CD4-positive, CD25-positive, alpha-beta regulatory T cell (primary cell): ENCODE measurements at places on chromosomes 6 and 20.

GRCh38 chr6:5490501-5491069, 229.3 kb downstream of the FARS2 start:
- no peak for DNase-seq

- DNase-seq = no peak
These were observed 5.6 kb downstream of the SMIM29 start for GRCh38 chr6:34243131-34243771.

- no peak for DNase-seq
These were observed 1.5 kb downstream of the EPM2A start for GRCh38 chr6:145733810-145734209.

- no peak for DNase-seq
These were observed 31.7 kb downstream of the C6orf58 start for GRCh38 chr6:127608554-127609270.

GRCh38 chr6:5180636-5181035, 80.1 kb downstream of the LYRM4 start:
- DNase-seq = no peak

- DNase-seq = no peak
These were observed 15.3 kb downstream of the TRAF3IP2 start for GRCh38 chr6:111590209-111590980.

- DNase-seq = no peak
These were observed 7.2 kb upstream of the CTAGE9 start for GRCh38 chr6:131717836-131718542.

GRCh38 chr6:90323706-90324105, 27.1 kb upstream of the BACH2 start:
- DNase-seq = no peak

- DNase-seq = no peak
These were observed 8.6 kb upstream of the GABBR1 start for GRCh38 chr6:29641430-29642148.

- DNase-seq = no peak
These were observed 32.4 kb downstream of the PLEKHG1 start for GRCh38 chr6:150631984-150632642.

- peak; percentile 24 for DNase-seq
These were observed 22.1 kb upstream of the RALGAPA2 start for GRCh38 chr20:20734475-20734948.

DNA sequence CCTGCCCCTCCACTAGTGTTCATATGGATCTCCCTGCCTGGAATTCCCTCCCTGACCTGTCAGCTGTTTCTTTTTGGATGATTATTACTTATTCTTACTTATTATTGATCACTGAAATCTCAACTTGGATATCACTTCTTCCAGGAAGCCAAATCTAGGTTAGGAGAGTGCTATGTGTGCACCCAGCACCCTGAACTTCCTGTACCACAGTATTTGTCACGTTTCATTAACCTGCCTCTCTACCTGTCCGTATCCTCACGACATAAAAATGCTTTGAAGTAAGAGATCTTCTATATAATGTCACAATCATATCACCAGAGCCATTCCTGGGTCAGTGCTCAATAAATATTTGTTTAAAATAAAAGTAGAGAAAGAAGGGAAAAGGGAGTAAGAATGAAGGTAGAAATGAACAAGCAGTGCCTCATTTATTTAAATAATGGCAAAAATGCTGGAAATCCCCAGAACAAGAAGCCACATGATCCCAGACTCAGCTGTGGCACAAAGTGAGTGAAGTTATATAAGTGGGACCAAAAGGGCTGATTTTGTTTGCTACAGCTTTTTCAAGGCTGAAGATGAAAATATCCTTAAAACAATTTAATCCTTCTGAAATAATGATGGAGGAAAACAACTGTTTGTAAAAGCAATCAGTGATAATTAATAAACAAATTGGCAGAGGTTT, 88.0 kb upstream of the MANEA start:
- DNase-seq = no peak

- DNase-seq = no peak
These were observed 6.1 kb downstream of the JAG1 start for GRCh38 chr20:10667560-10668167.

- no peak for DNase-seq
These were observed 53.8 kb downstream of the PKIB start for GRCh38 chr6:122663981-122664380.

DNA sequence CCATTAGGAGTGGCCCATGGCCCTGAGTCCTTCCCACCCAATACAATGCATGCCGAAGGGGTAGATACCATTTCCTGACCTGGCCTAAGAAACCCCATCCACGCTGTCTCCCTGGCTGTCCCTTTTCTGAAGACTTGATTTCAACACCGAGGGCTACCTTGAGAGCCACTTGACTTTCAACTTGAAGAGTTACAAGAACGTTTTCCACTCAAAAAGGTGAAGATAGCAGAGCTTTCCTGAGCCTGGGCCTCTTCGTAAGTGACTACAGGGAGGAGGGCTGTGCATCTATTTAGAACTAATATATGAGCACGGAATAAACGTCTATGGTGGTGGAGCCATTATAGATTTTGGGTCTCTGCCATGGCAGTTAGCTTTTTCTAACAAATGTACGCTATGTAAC, 14.4 kb upstream of the PPP1R14C start:
- DNase-seq = no peak

- no peak for DNase-seq
These were observed 1.5 kb upstream of the ERVFRD-1 start for GRCh38 chr6:11113038-11113437.

DNA sequence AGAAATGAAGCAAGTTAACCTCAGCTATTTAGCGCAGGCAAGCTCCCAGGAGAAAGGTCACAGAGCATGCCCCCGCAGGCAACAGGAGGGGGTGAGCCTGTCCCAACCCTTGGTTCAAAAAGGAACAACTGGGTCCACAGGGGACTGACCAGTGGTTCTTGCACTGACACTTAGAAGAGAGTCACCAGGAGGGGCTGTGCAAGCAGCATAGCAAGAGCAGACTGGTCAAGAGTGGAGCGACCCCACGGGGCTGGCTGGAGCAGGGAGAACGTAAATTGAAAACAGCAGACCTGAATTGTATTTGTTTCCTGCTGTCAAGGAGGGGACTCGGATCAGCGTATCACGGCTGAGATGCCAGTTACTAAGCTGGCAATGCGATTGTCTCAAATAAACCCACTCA, 32.8 kb downstream of the GABRR1 start:
- DNase-seq = no peak

GRCh38 chr20:22797103-22797502, 212.7 kb upstream of the FOXA2 start:
- no peak for DNase-seq

GRCh38 chr6:11006061-11006460, 38.0 kb downstream of the ELOVL2 start:
- DNase-seq = no peak

DNA sequence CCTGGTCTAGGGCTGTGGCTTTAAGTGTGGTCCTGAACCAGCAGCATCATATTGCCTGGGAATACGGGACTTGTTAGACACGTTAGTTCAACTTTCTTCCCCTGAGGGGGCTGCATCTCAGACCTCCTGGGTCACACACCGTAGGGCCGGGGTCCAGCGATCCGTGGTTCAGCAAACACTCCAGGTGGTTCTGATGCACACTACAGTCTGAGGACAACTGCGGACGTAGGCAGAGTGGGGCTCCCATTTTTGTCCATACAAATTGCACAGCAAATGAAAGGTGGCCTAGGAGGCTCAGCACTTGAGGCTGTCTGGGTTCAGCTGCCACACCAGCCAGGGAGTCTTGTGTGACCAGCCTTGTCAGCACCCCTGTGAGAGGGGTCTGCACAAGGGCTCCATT, 233.1 kb downstream of the QKI start:
- DNase-seq = no peak

GRCh38 chr6:98880486-98880885, 46.1 kb downstream of the POU3F2 start:
- DNase-seq = peak; percentile 54

GRCh38 chr6:106617302-106617701, 12.0 kb downstream of the RTN4IP1 start:
- no peak for DNase-seq

GRCh38 chr6:31407699-31408098, 4.3 kb downstream of the MICA start:
- no peak for DNase-seq

DNA sequence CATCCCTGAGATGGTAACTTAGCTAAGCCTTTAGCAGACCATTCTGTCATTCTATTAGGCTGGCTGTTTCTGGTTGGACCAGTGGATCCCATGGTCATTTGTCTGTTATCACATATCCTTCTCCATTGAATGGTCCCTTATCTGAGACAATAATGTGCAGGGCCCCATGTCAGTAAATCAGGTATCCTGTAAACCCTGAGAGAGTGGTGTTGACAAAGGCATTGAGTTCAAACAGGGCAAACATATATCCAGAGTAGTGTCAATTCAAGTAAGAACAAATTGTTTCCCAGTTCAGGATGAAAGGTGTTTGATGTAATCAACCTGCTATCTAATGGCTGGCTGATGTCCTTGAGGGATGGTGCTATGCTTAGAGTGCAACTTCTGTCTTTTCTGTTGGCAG, 126.2 kb downstream of the LINC00237 start:
- DNase-seq = no peak

DNA sequence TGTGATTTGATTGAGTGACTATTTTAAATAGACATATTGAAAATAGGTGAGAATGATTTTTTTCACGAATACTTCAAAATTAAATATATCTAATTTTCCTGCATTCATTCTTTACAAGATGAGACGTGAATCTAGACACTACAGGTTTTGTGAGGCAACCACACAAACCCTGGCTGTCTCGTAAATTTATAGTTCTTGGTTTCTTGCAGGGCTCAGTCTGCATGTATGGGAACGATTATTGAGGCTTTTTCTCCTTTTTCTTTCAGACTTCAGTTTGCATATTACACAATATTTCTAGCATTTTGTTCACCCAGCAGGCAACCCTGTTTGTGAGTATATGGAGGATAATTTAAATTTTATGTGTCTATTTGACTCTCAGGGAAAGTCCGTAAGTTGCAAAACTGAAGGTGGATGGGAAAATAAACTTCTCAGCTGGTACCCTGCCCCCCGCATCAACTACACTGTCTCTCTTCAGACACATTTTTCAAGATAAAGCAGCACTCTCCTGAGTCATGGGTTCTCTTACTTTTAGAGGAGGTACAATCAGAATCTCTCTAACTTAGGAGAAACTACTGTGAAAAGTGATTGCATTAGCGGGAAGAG, 1349.3 kb downstream of the GRIK2 start:
- no peak for DNase-seq

DNA sequence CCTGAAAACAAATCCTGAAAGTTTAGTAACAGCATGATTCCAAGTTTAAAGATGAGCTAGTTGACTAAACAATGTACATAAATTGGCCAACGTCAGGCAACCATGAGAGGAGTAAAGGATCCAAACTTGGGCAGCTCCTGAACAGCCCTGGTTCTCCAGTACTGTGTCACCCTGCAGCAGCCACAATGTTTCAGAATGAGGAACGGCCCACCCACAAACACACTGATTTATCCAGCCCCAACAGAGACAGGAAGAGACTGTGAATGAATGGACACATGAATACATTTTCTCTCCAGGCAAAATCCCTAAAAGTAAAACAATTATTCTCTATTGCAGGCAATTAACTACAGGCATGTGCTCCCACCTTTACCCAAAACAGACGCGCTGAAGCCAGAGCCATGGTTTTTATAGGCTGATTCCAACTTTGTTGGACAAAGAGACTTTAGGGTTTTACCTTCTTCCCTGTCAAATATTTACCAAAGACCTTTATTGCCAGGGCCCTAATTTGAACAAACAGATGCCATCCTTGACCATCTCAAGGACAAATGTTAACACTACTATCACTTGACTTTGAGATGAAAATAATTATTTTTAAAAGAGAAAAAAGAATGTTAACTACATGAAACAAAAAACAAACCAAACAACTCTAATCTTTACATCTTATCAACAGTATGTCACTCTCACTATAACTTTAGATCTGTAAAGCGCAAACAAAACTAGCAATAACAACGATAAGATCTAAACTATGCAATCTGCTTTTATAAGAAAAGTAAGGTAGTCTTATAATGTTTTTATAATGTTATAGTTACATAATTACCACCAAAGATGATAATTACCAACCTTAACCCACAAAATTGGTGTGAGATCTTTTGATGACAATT, 22.9 kb downstream of the CNKSR3 start:
- no peak for DNase-seq

DNA sequence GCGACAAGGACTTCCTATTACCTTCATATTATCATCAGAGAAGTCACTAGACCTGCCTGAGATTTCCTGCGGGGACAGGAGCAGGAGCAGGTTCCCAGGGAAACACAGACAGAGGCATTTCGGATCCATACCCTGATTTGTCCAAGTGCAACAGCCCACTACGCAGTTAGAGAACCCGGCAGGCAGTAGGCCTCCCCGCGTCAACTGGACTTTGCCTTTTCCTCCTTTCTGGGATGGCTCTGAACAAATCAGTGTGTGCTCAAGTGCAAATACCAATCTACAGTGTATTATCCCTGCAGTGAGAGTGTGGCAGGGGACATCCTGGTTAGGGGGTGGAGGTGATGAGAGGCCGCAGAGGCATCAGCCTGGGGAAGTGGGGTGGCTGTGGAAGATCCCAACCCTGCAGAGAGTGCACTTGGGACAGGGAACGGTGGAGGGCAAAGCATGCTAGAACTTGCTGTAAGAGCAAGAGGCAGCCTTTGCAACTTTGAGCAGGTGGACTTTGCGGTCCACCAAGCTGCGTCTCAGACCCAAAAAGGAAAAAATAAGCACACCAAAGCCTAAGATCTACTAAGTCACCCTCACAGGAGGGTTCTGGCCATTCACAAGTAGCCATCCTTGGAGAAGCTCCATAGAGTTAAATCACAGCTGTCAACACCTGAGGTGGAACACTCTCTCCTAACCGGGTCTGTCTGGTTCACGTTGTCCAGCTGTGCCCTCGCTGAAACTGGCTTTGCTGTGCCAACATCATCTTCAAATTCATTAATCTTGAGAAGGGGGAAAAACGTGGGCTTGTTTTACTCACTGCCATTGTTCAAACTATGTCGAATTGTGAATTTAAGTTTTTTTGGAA, 159.1 kb downstream of the ZDHHC14 start:
- no peak for DNase-seq

DNA sequence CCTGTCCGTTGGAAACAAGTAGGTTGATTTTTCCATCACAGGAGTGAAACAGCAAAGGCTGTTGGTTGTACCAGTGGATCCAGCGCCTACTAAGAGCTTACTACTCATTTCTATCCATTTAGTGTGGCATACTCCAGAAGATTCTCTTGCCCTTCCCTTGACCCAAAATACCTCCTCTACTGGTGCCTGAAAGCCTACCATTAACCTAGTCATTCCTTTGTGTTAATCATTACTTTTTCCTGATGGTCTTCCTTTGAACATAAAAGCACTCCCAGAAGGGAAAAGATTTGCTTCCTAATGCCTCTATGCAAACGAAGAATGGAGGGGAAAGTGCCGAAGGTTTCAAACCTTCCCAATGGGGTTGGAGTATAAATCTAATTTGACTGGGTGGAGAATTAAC, 123.3 kb downstream of the QRSL1 start:
- no peak for DNase-seq

DNA sequence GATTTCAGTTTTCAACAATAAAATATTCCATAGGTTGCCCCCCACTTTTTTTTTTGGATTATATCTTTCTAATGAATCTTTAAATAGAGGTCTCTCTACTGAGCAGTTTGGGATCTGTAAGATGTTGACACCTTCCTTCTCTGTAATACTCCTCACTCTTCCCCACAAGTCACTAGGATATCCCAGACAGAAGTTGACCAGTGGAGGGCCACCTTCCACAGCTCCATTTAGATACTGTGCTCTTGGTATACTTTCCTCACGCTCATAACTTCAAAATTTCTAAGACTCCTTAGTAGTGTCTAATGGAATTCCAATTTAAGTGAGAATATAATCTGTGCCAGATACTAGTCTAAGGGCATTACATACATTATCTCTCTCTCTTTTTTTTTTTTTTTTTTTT, 159.0 kb upstream of the BEND3 start:
- DNase-seq = no peak

GRCh38 chr6:1873781-1874180, 264.1 kb downstream of the FOXC1 start:
- DNase-seq = no peak
